Head of caudate nucleus (tissue), 42 donors: ENCODE measurements at places on chromosomes 7 and 10.
A peak's percentile ranks its signal among the peaks of the same experiment; 100 is the strongest.

- DNase-seq = no peak
These were observed 40.5 kb upstream of the COMTD1 start for GRCh38 chr10:75276069-75276872.

GRCh38 chr10:125259651-125260050 lies 99.3 kb upstream of the CTBP2 start:
- no peak for DNase-seq

- peak; percentile 87 for DNase-seq
These were observed 8.7 kb upstream of the ASB4 start for GRCh38 chr7:95476904-95477594.

- DNase-seq = no peak
These were observed 720.2 kb upstream of the FZD8 start for GRCh38 chr10:36362257-36362656.

DNA sequence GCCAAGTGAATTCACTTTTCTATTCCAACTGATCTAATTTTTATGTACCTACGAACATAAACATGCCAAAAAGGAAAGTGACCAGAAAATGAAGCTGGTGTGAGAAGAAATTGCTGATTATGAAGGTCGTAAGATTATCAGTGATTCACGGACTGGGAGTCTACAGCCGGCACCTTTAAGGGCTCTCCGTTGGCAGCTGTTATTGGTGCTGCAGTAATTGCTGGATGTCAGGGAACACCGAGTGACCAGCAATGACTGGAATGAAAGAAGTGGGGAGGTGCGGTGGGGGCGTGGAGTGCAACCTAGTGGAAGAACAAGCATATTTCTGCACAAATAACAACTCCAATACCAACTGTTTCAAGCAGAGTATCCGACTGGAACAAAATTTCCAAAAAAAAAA lies 109.8 kb upstream of the TARP start:
- DNase-seq = no peak

GRCh38 chr10:69415049-69415448 lies 1.7 kb downstream of the TACR2 start:
- DNase-seq = no peak

- DNase-seq = no peak
These were observed 20.9 kb upstream of the NAMPT start for GRCh38 chr7:106305732-106306131.
